ENCODE measurements at places on chromosomes 7 and 10.
A peak's percentile ranks its signal among the peaks of the same experiment; 100 is the strongest.

- no peak for DNase-seq
Observed at GRCh38 chr7:45638916-45639315, 64.7 kb downstream of the ADCY1 start.

- DNase-seq = no peak
Observed at GRCh38 chr10:112356686-112357085, 17.2 kb upstream of the ACSL5 start.

DNA sequence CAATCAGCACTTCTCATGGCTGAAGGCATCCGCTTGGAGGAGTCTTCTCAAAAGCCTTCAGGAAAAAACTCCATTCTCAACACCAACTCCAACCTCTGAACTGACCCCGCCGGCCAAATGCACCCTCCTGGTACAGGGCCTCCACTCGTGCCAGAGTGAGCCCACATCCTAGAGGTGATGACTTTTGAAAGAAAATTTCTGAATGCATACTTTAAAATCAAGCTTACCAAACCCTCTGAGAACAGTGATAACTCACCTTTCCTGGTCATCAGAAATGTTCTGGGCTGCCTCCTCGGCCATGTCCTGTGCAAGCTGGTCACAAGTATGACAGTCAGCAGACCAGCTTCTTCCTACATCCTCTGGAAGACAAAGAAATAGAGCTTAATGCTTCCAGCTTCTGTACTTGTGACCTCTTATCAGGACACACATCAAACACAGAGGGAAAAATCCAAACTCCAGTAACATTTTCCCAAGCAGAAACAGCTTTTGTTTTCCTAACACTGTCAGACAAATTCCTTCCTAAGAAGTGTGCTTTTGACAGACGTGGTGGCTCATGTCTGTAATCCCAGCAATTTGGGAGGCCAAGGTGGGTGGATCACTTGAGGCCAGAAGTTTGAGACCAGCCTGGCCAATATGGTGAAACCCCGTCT lies at the start of gene PKD1L1:
Gene PKD1L1, minus strand, starts transcription at position 326 of the 650 bp plus-strand sequence. Its CDS starts 26 bp downstream, at position 300.
- DNase-seq = no peak

DNA sequence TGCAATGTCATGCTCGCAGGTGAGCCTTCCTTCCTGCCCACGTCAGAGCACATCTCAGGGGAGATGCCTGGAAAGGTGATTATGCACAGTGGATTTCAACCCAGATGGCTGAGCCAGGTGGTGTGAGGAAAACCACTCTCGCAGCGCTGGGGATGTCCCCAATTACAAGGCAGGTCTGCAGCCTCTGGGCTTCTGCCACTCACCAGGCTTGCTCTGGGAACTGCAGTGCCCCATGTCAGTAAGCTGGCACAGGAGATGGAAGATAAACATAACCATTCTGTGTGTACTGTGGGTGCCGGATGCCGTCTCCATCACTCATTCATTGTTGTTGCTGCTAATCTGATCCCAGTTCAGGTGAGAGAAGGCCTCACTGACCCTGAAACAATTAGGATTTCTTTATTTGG lies 222.9 kb upstream of the PITRM1 start:
- no peak for DNase-seq

DNA sequence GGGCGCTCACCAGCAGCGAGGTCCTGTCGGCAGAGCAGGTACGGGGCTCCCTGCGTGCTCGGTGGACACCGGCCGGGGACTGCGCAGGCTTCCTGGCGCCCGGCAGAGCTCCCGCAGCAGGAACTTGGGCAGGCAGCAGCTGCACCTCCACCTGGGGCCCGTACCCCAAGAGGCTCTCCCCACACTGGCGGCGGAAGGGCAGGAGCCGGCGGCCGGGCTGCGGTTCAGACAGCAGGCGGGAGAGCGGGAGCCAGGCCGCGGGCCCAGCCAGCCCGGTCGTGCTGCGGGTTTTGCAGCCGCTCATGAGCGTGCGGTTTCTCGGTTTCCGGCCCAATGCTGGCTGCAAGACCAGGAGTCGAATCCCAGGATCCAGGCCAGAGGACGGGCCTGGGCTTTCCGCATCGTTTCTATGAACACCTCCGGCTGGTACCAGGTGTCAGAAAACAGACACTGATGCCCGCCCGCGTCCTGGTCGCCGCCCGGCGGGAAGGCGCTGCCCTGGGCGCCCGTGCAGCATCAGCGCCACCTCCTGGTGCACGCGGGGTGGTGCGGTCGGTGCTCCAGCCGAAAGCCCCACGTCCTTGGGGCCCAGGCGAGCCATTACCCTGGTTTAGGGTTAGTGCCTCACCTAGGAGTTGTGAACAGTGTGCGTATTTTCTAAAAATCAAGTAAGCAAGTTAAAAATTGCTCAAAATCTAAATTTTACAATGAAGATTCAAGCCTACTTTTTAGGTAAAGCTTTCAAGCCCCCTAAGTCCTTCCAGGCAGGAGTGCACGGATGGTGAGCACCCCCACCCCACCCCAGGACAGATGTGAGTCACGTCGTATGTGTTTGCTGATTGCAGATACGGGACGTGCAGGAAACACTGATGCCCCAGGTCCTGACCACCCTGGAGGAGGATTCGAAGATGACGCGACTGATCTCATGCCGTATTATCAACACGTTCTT lies 47.4 kb upstream of the PRKAR1B start:
- DNase-seq = peak; percentile 41

DNA sequence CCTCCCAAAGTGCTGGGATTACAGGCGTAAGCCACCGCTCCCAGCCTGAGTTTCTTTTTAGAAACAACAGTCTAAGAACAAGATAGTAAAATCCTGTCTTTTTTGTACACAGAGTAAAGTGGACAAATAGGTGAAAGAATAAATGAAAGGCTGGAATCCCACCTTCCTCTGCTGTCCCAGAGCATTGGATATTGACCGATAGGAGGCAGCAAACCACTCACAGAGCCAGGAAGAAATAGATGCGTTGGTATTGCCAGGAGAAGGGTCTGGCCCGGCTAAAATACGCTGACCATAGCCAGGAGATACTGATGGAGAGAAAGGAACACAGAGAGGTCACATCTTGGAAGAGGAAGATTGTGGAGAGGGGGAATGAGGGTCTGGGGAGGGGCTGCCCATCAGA lies 11.4 kb upstream of the ZNF12 start:
- no peak for DNase-seq

GRCh38 chr7:93921607-93922566 lies at the start of gene GNG11:
GNG11 (plus strand) TSS chr7:93921735; CDS start chr7:93922138, 403 bp downstream.
- peak; percentile 90 for DNase-seq

DNA sequence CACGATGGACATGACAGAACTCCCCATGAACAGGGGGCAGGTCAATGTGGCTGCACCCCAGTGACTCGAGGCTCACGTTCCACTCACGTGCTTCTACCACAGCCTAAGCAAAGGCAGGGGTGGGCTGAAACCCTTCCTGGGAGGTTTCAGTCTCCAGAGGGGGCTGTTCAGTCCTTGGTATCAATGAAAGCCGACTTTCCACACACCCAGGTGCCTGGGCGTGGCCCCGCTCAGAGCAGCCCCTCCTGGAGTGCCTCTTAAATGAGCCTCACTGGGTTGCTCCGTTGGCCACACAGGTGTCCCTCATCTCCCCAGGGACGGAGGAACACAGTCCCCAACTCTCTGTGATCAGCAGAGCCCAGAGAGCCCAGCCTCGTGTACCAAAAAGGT lies 90.5 kb upstream of the PDGFA start:
- DNase-seq = no peak
